ENCODE measurements at places on chromosomes 5 and 9. TPM values are rescaled to one million over a fixed set of nuclear protein-coding genes. Genes with fewer than 3 reads are reported as not detected.

DNA sequence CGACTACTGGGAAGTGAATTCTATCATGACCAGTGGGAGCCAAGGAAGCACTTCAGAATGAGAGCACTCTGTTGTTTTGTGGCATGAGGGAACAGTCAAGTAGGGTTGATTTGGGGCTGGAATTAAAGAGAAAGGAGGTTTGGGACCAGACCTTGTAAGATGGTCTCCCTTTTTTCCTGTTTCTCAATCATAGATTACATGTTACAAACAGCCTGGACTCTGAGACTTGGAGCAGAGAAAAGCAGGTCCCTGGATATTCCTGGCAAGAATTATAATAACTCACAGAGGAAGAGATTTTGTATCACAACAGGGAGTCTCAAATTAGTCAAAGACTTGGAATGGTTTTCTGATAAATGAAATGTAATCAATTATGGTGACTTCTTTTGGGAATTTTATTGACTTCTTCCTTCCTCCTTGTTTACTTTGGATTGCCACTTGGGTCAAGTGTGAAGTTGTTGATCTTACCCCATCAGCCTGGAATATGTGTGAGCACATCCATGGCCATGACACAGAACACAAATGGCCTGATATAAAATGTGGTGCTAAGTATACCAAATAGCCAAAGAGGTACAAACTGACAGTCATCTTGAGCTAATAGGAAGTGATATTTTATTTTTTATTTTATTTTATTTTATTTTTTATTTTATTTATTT lies 131.0 kb upstream of the OSMR start:
- DNase-seq = no peak

- DNase-seq = no peak
Measured at GRCh38 chr5:167177736-167178135, 1113.7 kb upstream of the WWC1 start.

GRCh38 chr9:87543251-87543650 lies 45.6 kb downstream of the DAPK1 start:
- no peak for DNase-seq

ARID3C gene
- not detected for total RNA-seq

DNA sequence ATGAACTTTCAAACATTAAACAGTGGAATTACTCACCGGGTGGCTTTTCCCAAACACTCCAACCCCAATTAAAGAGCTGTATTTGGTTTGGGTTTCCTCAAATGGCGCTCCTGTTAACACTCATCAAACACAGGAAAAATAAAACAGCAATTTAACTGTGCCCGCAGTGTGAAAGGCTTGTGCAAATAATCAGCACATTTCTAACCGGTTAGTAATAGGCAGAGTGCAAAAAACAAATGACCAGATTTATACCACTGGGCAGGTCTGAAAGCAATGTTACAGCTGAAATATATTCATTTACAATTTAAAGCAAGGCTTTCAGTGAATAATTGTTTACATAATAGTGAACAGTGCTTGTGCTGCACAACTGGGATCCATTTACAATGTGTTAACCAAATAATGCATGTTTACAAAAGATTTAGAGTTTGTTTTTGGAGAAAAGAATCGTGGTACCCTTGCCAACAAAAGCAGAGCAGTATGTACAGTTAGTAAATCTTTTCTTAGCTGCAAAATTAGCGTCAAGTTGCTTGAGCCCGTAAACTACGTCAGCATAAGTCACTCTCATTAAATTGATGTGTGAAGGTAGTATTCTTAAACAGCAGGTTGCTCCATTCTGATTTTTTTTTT lies 662.9 kb upstream of the ZNF608 start:
- DNase-seq = no peak

IGFBPL1 gene
- not detected for total RNA-seq

DNA sequence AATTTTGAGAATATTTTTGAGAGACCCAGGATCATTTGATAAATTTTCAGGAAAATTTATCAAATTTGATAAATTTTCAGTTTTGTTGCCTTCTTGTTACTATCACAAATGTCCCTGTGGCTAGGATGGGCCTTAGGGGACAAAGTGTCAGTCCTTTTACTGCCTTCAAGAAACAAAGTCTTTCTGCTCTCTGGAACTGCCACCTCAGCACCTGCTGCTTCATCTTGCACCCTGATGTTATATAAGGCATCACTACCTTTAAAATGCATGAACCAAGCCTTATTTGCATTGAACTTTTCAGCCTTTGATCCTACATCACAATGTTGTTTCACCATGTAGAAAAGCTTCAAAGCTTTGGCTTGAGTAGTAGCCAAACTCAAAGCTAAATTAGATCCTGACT lies 123.0 kb upstream of the CNTLN start:
- no peak for DNase-seq

DNA sequence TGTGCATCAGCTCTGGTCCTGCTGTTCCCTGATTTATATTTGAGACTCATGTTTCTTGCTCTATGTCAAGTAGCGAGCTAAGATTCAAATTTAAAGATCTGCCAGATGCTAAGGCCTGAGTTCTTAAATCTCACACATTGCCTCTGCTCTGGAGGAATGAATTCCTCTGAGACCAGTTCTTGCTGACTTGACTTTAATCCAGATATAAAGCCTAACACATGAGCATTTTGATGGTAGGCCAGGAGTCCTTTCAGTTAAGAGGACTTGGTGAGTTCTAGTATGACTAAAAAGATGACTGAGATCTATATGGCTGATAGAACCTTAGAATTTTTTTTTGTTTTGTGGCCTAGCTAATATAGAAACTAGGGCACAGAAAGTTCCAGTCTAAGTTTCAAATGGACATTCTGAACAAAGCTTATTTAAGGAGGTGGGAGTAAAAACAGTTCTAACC lies 1.3 kb upstream of the INIP start:
- no peak for DNase-seq

OR1J2 gene
- 0.42 TPM for total RNA-seq

- no peak for DNase-seq
Measured at GRCh38 chr5:69170495-69170894, 3.5 kb downstream of the CCNB1 start.

DNA sequence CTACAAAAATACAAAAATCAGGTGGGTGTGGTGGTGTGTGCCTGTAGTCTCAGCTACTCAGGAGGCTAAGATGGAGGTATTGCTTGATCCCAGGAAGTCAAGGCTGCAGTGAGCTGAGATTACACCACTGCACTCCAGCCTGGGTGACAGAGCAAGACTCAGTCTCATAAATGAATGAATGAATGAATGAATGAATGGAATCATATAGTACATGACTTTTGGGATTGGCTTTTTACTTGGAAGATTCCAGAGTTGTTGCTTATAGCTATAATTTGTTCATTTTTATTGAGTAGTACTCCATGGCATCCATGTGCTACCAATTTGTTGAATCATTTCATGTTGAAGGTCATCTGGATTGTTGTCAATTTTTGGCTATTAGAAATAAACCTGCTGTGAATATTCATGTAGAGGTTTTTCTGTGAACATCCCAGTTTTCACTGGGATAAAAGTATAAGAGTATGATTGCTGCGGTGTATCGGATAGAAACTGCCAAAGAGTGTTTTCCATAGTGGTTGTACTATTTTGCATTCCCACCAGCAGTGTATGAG lies 19.9 kb downstream of the ERBIN start:
- DNase-seq = no peak

DNA sequence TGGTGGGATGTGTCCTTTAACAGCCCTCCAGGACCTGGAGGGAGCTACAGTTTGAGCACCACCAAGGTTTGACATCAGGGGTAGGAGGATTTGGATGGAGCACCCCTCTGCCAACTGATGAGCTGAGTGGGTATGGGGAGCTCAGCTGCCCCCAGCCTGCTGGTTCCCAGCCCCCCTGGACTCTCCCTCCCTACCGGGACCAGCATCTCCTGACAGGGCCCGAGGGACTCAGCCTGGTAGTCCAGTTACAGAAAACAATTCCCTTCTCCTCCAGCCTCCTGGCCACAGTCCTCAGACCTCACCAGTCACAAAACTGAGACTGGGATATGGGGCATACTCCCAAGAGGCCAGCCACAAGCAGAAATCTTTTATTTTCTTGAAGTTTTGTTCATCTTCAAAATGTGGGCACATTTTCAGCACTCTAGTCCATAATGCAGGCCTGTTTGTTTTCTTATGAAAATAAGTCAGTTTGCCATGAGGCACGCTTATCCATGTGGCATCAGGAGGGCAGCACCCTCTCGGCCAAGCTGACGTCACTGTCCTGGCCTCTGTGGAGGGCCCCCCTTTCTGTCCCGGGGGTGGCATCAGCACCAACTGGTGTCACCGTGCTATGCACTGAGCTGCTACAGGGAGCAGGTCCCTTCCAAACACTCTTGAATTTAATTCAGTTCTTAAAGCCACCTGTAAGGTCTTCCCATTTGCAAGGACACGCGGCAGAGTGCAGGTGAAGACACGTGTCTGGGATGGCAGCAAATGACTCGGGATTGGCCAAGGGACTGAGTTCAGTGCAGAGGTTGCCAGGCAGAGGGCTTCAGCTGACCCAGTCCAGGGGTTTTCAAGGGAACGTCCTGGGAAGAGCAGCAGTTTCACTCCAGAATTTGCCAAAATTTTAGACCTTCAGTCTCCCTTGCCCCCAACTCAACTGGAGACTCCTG lies 187.6 kb downstream of the GADD45G start:
- no peak for DNase-seq

PKN3 gene
- 11.1 TPM for total RNA-seq

DNA sequence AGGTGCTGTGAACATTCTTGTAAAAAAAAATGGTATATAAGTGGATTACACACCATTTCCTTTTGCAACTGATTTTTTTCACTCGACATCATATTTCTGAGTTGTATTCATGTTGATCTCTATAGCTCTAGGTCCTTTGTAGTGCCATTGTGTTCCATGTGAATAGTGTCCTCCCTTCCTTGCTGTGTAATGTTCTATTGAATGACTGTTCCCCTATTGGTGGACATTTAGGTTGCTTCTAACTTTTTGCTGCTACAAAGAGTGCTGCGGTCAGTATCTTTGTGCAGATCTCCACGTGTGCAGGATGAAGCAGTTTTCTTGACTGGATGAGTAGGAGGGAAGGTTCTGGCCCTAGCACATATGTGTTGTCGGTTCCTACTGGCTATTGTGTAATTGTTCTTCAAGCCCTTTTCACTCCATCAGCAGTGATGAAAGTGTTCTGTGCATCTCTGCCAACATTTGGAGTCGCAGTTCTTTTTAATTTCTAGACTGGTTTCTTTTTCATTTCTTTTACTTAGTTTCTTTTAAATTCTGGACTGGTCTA lies 20.2 kb downstream of the DAB2IP start:
- no peak for DNase-seq

RMI1 gene
- total RNA-seq = 12.1 TPM

AMBP gene
- 0.99 TPM for total RNA-seq

FBXL7 gene
- 12.3 TPM for total RNA-seq

GRCh38 chr5:65926893-65927292 lies 518 bp downstream of the ERBIN start:
- no peak for DNase-seq

SCGB3A2 gene
- total RNA-seq = not detected

DIPK1B gene
- total RNA-seq = 6.6 TPM

DNA sequence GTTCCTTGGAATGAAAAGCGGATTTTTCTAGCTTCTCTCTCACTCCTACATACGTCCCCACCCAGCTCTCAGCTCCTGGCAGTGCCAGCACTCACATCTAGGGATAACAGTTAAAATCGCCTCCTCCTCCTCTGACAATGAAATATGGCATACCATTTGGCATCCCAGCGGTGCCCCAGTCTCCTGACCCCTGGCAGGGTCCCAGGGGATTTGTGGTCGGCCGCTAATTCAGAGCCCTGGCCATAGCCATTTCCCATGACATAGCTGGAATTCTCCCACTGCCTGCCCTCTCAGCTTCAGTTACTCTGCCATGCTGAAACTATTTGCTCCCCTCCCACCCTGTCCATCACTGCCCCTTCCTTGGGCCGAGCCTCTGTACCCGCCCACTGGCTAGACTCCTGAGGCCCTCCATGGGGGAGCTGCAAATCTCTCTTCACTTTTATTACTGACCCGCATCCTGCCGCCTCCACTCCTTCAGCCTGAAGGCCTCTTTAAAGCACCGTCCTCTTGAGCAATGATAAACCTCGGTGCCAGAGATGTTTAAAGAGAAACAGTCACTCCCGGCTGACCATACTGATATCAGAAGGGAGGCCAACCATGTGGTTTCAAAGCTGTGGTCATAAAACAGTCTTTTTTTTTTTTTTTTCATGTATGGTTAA lies 139.8 kb downstream of the SLIT3 start:
- peak; percentile 59 for DNase-seq

- DNase-seq = peak; percentile 76
Measured at GRCh38 chr5:131795879-131796792, 681 bp downstream of the FNIP1 start.

DNA sequence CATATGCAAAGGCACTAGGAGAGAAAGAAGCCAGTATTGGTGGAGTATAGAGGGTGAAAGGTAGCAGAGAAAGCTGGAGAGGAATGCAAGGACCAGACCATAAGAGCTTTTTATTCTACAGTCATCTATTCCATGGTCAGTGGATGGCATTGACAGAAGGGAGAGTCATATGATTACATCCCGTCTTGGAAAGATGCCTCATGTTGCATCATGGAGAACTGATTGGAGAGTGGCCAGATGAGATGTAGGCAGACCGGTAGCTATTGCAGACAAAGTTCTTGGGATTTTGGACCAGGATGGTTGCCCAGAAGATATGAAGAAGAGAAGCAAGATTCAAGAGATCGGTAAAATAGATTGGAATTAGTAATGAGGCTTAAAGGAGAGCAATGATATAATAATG lies 260.7 kb downstream of the CHSY3 start:
- no peak for DNase-seq

DNA sequence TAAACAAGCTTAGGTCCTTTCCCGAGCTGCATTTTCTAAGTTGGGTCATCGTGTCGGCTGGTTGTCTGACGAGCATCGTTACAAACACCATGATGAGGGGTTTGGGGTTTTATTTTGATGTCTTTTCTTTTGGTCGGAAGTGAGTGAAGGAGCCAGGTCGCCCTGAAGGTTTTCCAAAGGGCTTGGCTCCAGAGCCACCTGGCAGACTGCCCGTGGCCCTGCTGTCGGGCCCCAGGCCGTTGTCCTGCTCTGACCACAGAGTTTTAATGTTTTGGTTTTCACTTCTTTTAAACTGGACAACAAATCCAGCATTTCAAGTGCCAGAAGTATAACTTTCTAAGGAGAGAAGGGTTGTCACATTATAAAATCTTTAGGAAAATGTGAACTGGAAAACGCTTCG lies 42.3 kb downstream of the TENT4A start:
- DNase-seq = no peak

DNA sequence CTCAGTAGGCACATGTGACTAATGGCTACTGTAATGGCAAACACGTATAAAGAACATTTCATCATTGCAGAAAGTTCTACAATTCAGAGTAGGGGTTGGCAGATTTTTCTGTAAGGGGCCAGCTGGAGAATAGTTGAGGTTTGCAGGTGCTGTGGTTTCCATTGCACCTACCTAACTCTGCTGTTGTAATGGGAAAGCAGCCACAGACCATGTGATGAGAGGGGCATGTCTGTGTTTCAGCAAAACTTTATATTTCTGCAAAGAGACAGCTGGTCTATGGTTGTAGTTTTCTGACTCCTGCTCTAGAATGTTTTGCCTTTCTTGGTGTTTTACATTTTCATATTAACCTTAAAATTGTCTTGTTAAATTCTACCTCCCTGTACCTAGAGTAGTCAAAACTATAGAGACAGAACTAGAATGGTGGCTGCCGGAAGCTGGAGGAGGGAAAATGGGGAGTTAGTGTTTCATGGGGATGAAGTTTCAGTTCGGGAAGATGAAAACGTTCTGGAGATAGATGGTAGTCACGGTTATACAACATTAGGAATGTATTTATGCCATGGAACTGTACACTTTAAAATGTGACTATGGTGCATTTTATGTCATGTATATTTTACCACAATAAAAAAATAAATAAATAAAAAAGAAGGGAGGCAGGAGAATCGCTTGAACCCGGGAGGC lies 44.3 kb downstream of the NUP214 start:
- no peak for DNase-seq
